ENCODE measurements at places on chromosomes 6 and 20.

GRCh38 chr6:113011801-113012200 lies 664.7 kb downstream of the RFPL4B start:
- no peak for DNase-seq

- no peak for DNase-seq
These were observed 101.4 kb downstream of the LRFN2 start for GRCh38 chr6:40485795-40486194.

DNA sequence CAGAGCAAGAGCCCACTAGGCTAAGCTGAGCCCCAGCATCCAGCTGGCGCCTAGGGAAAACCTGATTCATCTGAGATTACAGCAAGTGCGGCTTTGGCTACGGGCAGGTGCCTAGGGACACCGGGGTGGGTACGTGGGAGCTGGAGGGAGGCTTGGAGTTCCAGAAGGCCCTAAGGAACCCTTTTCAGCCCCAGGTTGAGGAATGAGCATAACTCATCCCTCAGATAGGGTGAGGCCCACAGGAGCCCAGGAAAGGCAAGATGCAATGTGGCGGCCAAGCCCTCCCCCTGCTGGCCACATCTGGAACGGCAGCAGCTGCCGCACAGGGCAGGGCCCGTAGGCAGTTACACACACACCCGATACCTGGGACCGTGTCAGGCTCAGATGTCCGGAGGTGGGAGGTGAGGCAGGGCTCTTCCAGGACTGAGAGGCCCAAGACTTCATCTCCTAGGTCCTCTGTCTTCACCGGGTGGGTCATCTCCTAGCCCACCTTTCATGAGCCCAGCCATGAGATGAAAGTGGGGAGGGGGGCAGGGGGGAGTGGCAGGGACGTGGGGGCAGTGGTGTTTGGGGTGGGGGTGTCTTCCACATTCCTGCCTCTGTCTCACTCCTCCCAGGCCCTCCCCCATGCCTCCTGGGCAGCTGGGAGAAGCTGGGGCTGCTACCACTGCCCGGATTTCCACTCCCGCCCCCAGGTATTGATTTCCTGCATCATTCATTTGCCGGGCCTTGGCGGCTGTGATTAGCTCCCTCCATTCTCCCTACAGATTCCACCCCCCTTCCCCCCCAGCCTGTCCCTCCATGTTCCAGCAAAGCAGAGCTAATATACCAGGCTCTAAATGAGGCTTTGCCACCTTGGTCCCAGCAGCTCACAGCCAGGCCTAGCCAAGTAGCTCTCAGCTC lies 5.5 kb downstream of the MDGA1 start:
- no peak for DNase-seq

DNA sequence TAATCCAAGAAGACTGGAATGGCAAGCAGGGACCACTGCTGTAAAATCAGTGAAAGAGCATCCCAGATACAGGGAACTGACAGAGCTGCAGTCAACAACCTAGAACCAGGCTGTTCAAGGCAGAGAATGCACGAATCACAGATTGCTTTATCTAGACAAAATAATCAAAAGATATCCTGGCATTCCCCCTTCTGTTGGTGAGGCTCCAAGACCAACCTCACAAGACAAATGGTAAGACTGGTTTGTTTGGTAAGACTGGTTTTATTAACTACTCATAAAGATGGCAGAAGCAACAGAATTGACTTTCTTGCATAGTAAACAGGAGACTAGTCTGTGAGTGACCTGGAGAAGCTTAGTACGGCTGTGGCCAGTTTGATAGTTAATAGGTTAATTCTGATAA lies 88.8 kb upstream of the AHI1 start:
- no peak for DNase-seq

- no peak for DNase-seq
These were observed 480.6 kb upstream of the BTBD3 start for GRCh38 chr20:11437090-11437489.

DNA sequence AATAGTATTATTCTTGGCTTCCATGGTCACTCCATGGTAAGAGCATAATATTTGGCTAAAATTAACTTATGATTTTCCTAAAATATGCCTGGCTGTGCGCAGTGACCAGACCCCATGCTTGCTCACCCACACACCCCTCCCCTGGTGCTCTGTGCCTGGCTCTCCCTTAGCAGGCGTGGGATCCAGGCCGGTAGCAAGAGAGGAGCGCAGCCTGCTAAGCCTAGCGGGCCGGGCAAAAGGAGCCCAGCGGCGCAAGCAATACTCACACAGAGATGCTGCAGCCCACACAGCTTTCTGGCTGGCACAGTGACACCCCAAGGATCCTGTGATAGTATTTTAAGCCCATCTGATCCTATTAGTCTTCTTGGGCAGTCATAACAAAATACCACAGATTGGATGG lies 79.8 kb upstream of the EYS start:
- DNase-seq: no peak

DNA sequence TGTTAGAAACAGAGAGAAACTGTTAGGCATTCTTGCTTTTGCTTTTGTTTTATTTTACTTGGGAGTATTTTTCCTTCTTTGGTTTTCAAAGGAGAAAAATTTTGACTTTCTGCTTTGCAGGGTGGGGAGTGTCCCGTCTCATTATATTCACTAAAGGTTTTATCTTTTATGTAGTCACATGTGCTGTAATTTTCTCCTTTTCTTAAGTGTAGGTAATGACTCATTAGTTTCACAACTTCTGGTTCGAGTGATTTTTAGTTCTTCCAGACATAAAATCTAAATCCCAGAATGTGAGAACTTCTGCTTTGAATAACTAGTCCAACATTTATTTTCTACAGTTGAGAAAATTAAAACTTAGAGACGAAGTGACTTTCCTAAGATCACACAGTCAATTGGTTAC lies 37.7 kb downstream of the ADGRF1 start:
- DNase-seq: no peak

- DNase-seq: no peak
These were observed 87.6 kb upstream of the EMILIN3 start for GRCh38 chr20:41454250-41454649.

DNA sequence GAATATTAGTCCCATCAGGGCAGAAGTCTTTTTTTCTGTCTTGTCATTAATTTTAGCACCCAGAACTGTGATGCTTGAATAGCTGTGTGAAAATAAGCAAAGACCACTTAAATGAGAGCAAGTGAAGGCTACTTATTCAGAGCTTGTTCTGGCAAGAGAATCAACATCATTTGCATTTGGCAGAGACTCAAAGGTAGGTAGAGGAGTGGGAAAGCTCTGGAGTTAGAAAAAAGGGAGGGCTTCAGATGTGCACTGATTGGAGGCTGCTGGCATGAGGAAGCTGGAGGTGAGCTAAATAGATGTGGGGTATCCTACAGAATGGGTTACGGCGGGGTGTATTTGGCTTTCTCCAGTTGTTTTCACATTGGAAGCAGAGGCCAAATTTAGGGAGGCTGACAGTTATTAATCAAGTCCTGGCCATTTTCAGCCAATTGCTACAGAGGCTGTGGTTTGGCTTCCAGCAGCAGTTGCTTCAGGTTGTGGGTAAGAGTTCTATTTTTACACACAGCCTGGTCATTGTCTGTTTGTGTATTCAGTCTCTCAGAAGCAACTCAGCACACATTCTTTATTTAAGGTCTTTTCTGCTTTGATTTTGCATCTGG lies 254.3 kb downstream of the BTBD3 start:
- DNase-seq: no peak

DNA sequence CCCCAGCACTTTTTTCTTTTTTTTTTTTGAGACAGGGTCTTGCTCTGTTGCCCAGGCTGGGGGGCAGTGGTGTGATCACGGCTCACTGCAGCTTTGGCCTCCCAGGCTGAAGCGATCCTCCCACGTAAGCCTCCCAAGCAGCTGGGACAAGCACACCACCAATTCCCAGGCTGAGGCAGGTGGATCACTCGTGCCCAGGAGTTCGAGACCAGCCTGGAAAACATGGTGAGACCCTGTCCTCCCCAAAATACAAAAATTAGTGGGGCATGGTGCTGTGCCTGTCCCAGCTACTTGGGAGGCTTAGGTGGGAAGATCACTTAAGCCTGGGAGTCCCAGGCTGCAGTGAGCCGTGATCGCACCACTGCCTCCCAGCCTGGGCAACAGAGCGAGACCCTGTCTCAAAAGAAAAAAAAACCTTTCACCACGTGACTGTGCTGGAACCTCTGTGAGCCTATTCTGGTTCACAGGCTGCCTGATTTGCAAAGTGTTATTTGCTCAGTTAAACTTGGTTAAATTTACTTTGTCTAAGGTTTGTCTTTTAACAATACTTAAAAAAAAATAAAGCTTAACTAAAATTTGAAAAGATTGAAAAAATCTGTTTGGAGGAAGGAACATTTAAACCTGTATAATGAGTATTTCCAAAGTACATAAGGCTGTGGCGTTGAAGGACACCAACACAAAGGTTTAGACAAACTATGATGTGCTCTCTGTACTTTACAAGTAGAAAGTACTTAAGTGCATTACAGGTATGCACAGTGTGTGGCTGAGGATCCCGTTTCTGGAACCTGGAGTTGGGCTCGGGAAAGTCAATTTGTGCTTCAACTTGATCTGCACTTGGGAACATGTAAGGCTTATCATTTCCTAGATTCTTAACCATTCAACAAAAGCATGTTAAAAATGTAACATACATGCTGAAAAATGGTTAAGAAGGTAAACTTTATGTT lies 55.0 kb downstream of the PPP1R3G start:
- no peak for DNase-seq

DNA sequence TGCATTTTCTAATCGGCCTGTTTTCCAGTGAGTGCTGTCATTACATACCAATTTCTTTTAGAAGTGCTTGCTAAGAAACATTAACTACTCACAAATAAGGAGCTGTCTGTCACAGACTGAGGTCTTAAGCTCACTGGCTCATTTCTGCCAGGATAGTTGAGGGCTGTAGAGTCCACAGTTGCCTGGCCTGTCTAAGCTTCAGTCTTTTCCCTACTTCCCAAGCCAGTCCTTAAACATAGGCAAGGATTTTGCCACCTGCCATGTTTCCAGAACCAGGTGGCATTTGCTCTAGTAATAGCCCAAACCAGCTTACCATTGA lies 84.7 kb downstream of the LINC00237 start:
- no peak for DNase-seq

- no peak for DNase-seq
These were observed 16.3 kb downstream of the RBM24 start for GRCh38 chr6:17297271-17298080.

GRCh38 chr6:151109361-151109760 lies 130.4 kb upstream of the AKAP12 start:
- no peak for DNase-seq

- no peak for DNase-seq
These were observed 192.8 kb downstream of the LRFN2 start for GRCh38 chr6:40394381-40394780.

- DNase-seq: no peak
These were observed 374.4 kb upstream of the MARCKS start for GRCh38 chr6:113482771-113483170.

GRCh38 chr20:25514747-25515340 lies 70.5 kb downstream of the NINL start:
- no peak for DNase-seq

- DNase-seq: no peak
These were observed 171.3 kb downstream of the ISM1 start for GRCh38 chr20:13392391-13392790.

- no peak for DNase-seq
These were observed 11.1 kb downstream of the SAMD3 start for GRCh38 chr6:130211691-130212090.

GRCh38 chr6:31171931-31172905 lies 1.7 kb upstream of the POU5F1 start:
- DNase-seq: no peak

DNA sequence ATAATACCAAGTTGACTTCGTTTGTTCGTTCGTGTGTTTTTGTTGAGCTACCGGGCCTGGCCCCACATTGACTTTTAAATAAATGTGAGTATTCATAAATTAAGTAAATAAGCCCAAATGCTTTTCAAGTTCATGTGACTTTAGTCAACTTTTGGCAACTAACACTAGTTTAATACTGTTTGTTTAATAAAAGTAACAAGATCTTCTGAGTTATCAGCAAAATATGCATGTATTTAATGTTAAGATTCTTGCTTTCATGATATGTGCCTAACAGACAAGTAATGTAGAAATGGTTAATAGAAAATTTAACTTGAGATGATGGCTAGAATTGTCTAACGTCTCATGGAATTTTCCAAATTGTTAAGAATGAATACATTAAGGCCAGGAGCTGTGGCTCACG lies 38.7 kb upstream of the ECI2 start:
- no peak for DNase-seq

GRCh38 chr6:12101653-12102312 lies 89.7 kb downstream of the HIVEP1 start:
- no peak for DNase-seq

DNA sequence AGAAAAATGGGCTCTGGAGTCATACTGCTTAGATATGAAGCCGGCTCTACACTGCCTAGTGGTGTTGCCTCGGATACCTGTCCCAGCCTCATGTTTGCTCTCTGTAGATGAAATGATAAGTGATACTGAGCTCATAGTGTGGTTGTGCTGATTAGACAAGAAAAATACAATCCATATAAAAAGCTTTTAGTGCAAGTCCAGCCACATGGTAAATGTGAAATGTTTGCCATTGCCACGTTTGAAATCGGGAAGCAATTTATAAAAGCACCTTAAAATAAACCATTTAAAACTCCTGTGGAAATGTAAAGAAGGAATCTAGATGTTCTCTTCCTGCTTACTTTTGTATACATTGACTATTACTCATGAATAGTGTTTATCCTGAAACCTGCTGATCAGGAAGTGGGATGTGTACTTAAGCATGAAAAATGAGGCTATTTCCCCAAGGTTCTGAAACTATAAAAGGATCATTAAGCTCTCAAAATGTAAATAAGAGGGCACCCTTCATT lies 13.1 kb upstream of the PBOV1 start:
- no peak for DNase-seq

- no peak for DNase-seq
These were observed 92.3 kb downstream of the MRPL14 start for GRCh38 chr6:44034931-44035345.

GRCh38 chr6:14545496-14545895 lies 427.9 kb downstream of the CD83 start:
- no peak for DNase-seq

GRCh38 chr6:150697515-150697914 lies 97.8 kb downstream of the PLEKHG1 start:
- DNase-seq: no peak

GRCh38 chr6:12030993-12031550 lies 19.0 kb downstream of the HIVEP1 start:
- DNase-seq: no peak

DNA sequence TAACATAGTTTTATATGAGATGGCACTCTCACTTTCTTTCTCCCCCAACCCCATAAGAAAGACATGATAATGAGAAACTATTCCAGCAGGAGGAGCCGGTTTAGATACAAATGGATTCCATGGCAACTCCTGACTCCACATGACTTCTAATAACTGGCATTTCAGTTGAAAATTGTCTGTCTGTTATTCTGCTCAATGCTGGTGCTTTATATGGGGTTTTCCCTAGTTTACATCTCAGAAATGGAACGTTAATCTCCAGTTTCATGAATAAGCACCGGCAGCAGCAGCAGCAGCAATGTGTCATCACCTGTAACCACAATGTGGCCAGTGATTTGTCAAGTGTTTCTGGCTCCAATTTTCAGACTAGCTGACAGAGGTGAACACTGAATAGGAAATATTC lies 8.0 kb upstream of the SIM1 start:
- no peak for DNase-seq

GRCh38 chr6:155383913-155384312 lies 69.6 kb upstream of the TFB1M start:
- DNase-seq: no peak

Data from cortex of kidney (tissue), 1 donor.